ENCODE measurements at places on chromosomes 11 and 22. TPM values are rescaled to one million over a fixed set of nuclear protein-coding genes. Genes with fewer than 3 reads are reported as not detected.
A peak's percentile ranks its signal among the peaks of the same experiment; 100 is the strongest.

Gene TSKU
- polyA plus RNA-seq: 21.8 TPM

Gene NCF4
- 1.5 TPM for polyA plus RNA-seq

GRCh38 chr11:34976496-34977088, 60.2 kb downstream of the PDHX start:
- DNase-seq: no peak

Gene APOBEC3C
- 11.0 TPM for polyA plus RNA-seq

DNA sequence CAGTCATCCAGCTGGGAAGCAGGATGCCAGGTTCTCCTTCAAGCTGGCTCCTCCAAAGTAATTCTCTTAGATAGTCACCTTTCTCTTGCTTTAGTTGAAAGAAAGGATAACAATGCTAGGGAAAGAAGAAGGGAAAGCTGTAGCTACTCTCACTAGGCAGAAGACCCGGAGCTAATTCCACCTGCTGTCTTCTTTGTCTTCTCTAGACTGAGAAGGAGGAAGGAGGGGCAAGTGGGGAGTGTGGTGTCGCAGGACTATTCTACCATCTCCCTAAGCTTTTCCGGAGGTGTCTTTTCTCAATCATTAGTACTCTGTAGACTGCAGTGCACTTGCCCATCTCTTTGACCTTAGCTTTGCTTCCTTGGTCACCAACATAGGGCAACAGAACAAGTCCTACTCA, 162.8 kb downstream of the NCAM1 start:
- no peak for DNase-seq

DNA sequence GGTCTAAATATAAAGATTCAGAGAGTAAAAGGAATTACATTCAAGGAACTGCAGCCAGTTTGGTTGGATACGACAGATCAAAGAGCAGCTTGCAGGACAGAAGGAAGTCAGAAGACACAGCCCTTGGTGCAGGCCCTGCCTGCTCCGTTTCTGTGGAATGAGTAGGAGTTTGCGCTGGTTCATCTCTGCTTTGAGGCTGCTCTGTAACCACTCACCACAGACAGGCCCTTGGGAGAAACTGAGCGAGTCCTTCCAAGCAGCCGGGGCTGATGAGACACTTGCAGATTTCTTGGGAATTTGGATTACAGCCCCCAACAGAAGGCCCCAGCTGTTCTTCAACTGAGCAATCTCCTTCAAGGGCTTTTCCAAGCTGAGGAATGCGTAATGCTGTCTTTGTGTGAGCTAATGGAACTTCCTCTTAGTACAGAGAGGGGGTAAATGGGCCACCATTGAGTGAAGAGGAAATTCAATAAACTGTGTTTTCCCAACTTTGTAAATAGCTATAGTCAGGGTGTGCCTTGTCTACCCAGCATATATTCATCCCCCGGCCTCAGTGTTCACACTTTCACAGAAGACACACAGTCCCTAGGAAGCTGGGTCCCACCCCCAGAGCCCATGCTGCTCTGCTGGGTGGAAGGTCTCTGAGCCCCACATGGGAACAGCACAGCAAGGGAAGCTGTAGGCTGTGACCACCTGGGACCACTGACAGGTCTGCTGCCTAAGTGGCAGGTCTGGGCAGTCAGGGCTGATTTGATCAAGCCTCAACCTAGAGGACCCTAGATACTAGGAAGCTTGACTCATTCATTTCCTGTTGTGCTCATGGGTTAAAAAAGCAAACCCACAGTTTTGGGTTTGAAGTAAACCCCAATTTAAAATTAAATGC, 16.6 kb downstream of the IL10RA start:
- DNase-seq: peak; percentile 68

DNA sequence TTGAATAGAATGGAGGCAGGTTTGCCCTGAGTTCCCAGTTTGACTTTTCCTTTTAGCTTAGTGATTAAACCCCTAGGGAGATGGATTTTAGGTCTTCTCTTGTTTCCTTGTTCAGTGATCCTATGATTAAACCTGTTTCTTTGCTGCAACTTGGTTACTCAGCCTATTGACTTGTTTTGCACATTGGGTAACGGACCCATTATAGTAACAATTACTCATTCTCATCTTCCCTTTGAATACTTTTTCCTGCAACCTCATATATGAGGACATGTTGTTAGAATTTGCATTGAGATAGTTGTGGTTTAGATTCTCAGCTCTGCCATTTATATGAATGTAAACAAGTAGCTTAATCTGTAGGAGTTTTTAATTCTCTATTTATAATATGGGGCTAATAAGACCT, 489.2 kb upstream of the CNTN5 start:
- DNase-seq: no peak

- no peak for DNase-seq
These were observed 316.1 kb downstream of the TMEM135 start for GRCh38 chr11:87353771-87354345.
